ENCODE measurements at places on chromosomes 12 and 14.

- no peak for DNase-seq
Observed at GRCh38 chr12:125081427-125081826, 16.2 kb downstream of the AACS start.

- DNase-seq, result no peak
Observed at GRCh38 chr14:101368629-101369028, 192.7 kb upstream of the DIO3 start.

- DNase-seq, result no peak
Observed at GRCh38 chr12:62931477-62931876, 3.5 kb downstream of the PPM1H start.

- DNase-seq, result no peak
Observed at GRCh38 chr12:52637299-52637698, 14.7 kb downstream of the KRT2 start.

- peak; percentile 62 for DNase-seq
Observed at GRCh38 chr12:101018540-101018939, 191.5 kb downstream of the SLC5A8 start.

DNA sequence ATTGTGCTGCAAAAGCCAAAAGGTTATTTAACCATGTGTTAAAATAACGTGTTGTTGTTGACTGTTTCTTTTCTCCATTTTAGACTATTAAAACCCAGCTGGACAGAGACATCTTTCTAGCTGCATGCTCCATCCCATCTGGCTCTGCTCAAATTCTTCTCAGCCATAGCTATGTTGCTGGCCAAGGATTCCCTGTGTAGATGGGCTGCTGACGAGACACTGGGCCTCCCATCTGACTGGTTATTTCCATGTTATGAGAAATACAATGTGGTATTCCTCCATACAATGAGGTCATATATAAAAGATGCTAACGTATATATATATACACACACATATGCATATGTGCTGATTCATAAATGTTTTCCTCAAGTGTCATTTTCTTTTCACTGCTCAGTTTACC, 30.1 kb downstream of the MED13L start:
- DNase-seq, result peak; percentile 25

DNA sequence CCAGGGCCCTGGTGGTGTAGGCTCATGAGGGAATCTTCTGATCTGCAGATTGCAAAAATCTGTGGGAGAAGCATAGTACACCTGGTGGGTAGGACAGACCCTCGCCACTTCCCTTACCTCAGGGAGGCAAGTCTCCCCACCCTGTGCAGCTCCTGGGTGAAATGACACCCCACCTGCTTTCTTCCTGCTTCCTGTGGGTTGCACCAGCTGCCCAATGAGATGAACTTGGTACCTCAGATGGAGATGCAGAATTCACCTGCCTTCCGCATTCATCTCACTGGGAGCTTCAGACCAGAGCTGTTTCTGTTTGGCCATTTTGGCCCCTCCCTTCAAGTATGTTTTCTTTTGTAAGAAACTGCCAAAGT, 4.7 kb downstream of the CLEC2D start:
- no peak for DNase-seq

- DNase-seq, result no peak
Observed at GRCh38 chr12:69642531-69642930, 31.8 kb upstream of the LRRC10 start.

DNA sequence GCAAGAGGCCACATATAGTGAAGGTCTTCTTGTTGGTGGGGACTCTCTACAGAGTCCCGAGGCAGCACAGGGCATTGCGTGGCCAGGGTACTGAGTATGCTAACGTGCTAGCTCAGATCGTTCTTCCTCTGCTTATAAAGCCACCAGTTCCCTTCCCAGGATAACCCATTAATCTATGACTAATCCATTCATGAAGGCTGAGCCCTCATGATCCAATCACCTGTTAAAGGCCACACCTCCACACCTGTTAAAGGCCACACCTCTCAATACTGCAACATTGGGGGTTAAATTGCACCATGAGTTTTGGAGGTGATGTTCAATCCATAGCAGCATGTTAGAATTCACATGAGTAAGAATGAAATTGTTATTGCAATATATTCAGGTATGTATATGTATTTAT, 12.8 kb upstream of the YARS2 start:
- no peak for DNase-seq

DNA sequence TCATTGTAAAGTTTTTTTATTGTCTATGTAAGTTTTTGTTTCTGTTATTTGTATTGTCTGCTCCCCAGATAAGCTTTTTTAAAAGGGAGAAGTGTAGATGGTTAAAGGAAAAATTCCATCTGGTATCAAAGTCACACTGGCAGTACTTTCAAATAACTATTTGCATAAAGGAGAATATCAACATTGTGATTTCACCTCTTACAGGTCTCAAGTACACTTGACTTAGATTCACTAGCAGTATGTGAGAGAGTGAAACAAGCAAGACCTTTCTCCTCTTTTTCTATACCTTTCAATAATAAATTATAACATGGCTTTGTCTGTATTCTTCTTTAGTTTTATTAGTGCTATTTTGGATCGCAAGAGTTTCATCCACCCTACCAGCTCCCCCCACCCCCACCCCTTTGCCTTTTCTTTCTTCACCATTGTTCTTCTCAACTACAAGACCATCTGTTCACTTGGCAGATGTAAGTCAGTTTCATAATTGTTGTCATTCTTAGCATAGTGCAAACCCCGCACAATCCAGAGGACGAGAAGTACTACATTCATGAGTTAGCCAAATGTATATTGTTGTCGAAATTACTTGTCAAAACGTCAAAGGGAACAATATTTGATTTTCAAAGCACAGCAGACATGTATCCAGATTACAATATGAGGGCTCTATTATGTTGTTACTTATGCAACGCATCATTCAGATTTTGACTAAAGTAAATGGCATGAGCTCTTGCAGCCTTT, 602.7 kb upstream of the FLRT2 start:
- no peak for DNase-seq

DNA sequence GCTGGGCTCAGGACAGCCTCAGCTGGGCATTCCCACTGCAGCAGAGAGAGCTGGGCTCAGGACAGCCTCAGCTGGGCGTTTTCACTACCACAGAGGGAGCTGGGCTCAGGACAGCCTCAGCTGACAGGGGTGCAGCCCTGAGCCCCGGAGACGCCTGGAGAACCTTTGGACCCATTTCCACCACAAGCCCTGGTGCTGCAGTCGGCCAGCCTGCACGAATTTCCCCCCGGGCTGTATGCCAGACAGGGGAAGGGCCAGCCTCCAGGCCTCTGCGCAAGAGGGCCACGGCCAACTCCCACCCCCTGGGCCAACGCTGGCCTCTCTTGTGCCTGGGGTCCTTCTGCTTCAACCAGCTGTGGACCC, 2.6 kb upstream of the C14orf180 start:
- no peak for DNase-seq

- DNase-seq, result no peak
Observed at GRCh38 chr12:22164139-22164538, 118.1 kb downstream of the CMAS start.

DNA sequence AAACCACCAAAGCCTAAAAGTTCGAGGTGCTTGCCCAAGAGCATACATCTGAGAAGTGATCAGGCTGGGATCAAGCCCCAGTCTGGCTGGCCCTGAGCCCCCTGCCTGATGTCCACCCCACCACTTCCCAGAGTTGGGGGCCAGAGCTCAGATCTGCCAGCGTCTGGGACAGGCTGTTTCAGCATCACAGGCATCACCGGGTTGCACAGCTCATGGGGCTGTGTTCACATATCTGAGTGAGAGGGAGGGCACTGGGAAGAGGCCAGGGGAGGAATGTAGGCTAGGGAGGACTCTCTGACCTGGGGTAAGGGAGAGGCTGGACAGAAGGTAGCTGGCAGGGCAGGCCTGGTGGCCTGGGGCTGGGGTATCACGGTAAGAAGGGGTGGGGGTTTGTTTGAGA, 6.0 kb downstream of the TGM1 start:
- DNase-seq, result no peak

DNA sequence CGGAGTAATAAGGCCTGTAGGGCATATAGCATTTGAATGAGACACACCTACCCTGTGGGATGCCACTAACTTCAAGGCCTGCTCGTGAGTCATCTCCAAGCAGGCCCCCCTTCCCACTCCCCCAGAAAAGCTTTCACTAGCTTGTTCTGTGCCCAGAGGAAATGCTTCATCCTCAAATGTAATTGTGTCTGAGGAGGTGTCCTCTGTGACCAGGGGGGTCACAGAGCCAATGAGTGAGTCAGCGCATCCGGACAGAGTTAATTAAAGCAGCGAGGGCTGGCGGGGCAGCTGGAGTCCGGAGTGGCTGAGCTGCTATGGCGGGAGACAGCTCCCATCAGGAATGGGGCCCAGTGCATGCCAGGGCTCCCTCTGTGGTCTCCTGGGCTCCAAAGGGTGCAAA, 27.0 kb upstream of the ESRRB start:
- DNase-seq, result peak; percentile 86

- no peak for DNase-seq
Observed at GRCh38 chr12:106037524-106038298, 101.0 kb downstream of the NUAK1 start.

DNA sequence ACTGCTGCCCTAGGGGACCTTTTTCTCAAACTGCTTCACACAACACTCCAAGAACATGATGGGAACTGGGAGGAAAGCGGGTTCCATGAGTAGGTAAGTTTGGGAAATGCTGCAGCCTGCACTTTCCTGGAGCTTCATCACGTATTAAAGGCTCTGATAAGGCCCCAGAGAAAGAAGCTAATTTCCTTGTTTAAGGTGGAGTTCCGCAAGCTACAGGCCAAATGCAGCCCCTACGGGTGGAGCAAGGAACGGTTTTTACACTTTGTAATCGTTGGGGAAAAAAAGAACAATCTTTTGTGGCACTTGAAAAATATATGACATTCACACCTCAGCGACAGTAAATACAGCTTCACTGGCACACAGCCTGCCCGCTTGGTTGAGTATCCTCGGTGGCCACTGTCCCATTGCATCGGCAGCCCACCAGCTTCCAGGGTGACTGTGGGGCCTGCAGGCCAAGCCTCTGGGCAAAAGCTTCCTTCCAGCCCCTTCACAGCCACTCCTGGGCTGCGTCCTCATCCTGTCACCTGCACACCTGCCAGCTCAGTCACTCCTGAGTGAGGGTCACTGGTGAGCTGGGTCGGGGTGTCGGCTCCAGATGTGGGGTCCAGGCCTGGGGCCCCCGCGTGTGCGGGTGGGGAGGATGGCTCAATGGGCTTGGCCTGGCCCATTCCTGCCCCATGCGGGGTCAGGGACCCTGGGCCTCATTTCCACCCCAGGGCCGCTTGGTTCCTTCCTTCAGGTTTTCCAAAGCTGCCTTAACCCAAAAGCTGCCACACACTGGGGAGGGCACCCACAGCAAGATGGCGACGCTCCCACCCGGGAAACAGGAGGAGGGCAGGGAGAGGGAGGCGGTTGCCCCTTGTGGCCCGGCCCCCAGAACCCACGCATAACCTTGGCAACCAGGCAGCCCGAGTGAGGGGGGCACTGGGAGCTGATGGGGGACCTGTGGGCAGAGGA, 2.4 kb downstream of the AMN start:
- DNase-seq, result no peak

GRCh38 chr14:37669242-37669641, 73.8 kb downstream of the TTC6 start:
- no peak for DNase-seq

- no peak for DNase-seq
Observed at GRCh38 chr12:32609966-32610365, 69.1 kb upstream of the DNM1L start.

GRCh38 chr12:100433701-100434100, 40.0 kb upstream of the NR1H4 start:
- DNase-seq, result no peak

- DNase-seq, result no peak
Observed at GRCh38 chr12:108649669-108650068, 16.0 kb upstream of the SELPLG start.

- DNase-seq, result no peak
Observed at GRCh38 chr12:57521525-57522010, 1.1 kb upstream of the MBD6 start.

- DNase-seq, result no peak
Observed at GRCh38 chr14:73069585-73069984, 11.3 kb downstream of the RBM25 start.

- DNase-seq, result no peak
Observed at GRCh38 chr12:79769189-79769859, 78.6 kb upstream of the PAWR start.

DNA sequence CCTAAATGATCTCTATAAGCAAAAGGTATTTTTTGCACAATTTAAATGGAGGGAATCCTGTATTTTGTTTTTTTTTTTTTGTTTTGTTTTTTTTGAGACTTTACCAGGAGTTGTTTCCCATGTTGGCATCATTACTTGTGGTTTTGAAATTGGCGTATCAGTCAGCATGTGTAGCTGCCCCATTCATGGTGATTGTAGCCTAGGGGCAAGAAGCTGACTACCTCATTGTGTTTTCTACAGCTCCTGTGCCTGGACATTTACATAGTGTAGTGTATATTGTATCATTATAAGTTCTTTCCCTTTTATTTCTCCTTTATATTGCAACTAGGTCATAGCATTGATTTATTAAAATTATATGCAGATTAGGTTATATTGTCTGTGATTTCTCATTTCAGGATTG, 24.5 kb downstream of the SAMD4A start:
- DNase-seq, result no peak

GRCh38 chr14:21382095-21382494, 1.7 kb downstream of the SUPT16H start:
- peak; percentile 33 for DNase-seq

DNA sequence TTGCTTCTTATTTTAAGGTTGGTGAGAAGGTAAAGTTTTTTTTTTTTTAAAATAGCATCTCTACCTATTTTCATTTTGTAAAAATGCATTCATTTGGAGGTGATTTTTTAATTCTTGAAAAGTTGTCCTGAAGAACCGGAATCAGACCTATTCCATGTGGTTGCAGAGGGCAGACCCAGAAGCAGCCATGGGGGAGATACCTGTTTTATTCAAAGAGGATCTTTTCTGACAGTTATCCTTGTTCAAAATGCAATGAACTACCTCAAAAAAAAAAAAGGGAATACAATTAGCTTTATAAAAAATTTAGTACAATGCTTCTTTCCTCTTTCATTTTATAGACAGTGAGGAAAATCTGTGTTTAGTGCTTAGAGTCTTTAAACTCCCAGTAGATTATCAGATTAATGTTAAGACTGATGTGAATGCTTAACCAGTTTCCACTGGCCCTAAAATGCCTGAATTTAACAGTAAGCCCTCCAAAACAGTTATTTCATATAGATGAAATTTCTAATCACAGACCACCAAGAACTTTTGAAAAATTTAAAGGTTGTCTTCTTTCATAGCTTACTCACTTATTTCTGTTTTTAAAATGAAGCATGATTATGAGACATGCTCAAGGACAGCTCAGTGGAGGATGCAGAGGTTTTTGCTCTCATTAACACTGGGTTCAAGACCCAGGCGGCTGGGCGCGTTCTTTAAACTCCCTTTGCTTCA, 8.6 kb upstream of the NEMF start:
- DNase-seq, result no peak

All from RKO (cell line).